NCI-H1092 (cell line): ENCODE measurements at places on chromosomes 13 and 19.

GRCh38 chr13:64506246-64506645 lies 2723.9 kb downstream of the PCDH9 start:
- DNase-seq, result no peak

GRCh38 chr19:12784871-12785430 lies 6.3 kb upstream of the JUNB start:
- DNase-seq, result no peak

DNA sequence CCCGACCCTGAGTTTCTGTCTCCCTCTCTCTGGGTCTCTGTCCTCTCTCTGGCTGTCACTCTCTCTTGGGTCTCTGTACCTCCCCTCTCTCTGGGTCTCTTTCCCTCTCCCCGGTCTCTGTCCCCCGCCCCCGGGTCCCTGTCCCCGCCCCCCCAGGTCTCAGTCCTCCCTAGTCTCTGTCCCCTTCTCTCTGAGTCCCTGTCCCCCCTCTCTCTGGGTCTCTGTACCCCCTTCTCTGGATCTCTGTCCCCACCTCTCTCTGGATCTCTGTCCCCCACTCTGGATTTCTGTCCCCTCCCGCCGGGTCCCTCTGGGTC lies 2.3 kb upstream of the FTL start:
- DNase-seq, result no peak

- DNase-seq, result no peak
Measured at GRCh38 chr13:29621051-29621800, 25.7 kb upstream of the SLC7A1 start.

- DNase-seq, result no peak
Measured at GRCh38 chr19:18773682-18774081, 17.4 kb downstream of the COMP start.
